Suprapubic skin (tissue), 4 donors: ENCODE measurements at places on chromosomes 11 and 22. TPM values are rescaled to one million over a fixed set of nuclear protein-coding genes. Genes with fewer than 3 reads are reported as not detected.

The IL18 gene
- 329 TPM for total RNA-seq

The SLC22A25 gene
- not detected for total RNA-seq

The CCDC82 gene
- total RNA-seq = 13.0 TPM

The THYN1 gene
- 62.8 TPM for total RNA-seq

The LINC01488 gene
- not detected for total RNA-seq

The CHADL gene
- 13.7 TPM for total RNA-seq

The APLNR gene
- total RNA-seq = 0.42 TPM

The SMTNL1 gene
- total RNA-seq = not detected

DNA sequence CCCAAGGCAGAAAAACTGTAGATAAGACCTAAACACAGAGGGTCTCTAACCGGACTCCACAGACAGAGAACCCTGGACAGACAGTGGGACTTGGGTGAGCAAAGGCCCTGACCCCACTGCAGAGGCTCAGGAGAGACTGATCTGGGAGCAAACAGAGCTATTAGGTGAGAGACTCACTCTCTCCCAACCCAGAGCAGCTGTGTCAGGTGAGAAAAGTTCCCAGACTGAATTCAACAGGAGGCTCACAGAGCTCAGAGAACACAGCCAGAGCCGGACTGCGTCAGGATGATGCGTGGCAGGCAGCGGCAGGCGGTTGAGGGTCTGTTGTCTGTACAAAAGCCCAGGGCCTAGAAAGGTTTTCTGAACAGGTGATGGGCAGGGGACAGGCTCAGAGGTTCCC is 5.5 kb downstream of the RFPL2 start:
- peaks cover 40% of the 10 kb centered on the region for H3K27me3 ChIP-seq
- H3K4me3 ChIP-seq = no peak overlapping the region
- DNase-seq = no peak

DNA sequence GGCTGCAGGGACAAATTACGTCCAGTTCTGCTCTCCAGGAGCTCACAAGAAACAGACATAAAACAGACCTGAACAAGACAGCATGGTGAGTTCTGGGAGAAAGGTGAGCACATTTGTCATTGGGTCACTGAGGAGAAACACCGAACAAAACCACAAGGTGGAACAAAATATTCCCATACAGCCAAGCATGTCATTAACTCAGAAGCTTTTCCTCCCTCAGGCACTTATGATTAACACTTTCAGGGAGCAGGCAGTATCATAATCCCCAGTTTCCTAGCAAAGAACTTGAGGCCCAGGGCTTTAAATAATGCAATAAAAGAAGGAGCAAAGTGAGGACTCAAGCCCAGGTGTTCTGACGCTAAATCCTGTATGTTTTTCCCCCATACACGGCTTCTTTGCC is 43.0 kb downstream of the P4HA3 start:
- H3K4me1 ChIP-seq = peaks cover 3% of the 10 kb centered on the region
- H3K27ac ChIP-seq = no peak overlapping the region
- no peak overlapping the region for H3K4me3 ChIP-seq
- H3K27me3 ChIP-seq = peaks cover 8% of the 10 kb centered on the region
- H3K36me3 ChIP-seq = no peaks in the 10 kb centered on the region

DNA sequence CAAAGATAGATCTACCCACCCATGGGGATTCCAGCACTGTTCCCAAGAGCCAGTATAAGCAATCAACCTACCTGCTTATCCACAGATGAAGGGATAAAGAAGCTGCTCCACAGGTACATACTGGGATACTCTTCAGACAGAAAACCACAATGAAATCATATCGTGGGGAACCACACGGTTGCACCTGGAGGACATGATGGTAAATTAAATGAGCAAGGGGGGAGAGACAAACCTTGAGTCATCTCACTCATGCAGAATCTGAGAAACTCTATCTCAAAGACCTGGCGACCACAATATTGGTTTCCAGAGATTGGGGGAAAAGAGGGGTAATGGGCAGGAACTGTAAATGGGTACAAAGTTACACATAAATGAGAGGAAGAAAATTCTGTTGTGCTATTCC is 14.5 kb downstream of the RGL4 start:
- DNase-seq = no peak
- no peak overlapping the region for H3K27ac ChIP-seq
- H3K27me3 ChIP-seq = no peaks in the 10 kb centered on the region
- peaks cover 86% of the 10 kb centered on the region for H3K36me3 ChIP-seq
- no peaks in the 10 kb centered on the region for H3K4me1 ChIP-seq

DNA sequence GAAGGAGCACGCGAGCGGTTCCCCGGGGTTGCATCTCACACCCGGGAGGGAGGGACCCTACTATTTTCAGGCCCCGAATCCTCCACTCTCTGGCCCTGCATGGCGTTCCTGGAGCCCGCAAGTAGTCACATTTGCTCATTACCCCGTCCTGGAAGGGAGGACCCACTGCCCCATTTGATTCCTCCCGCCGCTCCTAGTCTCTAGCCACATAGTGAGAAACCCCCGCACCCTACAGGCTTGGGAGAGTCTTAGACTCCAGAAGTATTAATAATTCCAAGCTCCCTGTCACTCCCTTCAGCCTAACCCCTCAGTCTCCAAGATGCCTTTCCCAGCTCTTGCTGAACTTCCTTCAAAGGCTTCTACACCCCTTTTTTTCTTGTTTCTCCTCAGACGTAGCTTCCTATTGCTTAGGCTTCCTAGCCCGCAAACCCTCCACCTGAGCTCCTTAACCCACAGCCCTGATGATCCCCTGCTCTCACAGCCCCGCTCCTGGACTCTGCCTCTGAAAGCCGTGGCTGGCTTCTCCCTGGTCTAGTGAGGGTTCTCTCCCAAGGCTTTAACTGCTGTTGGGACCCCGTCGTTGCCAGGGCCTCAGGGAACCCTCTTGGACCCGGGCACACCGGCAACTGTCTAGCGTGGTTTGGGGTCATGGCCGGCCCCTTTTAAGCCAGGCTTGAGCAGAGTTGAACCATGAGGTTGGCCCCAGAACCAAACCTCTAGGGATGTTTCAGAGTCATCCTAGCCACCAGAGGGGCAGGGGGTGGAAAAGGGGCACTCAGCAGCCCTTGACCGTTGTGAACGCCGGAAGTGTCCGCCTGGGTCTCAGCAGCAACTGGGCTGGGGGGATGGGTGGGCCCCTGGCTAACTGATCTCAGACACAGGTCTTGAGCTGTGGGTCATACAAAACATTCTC is 862 bp downstream of the GGA1 start:
- peak overlapping the region; percentile 89 for H3K27ac ChIP-seq
- H3K4me3 ChIP-seq = peak overlapping the region; percentile 85
- H3K36me3 ChIP-seq = peaks cover 7% of the 10 kb centered on the region
- no peaks in the 10 kb centered on the region for H3K27me3 ChIP-seq

- no peak overlapping the region for H3K4me3 ChIP-seq
- H3K4me1 ChIP-seq = peaks cover 26% of the 10 kb centered on the region
- no peak overlapping the region for H3K27ac ChIP-seq
- no peaks in the 10 kb centered on the region for H3K36me3 ChIP-seq
- no peak for DNase-seq
Observed at GRCh38 chr11:128448981-128449713, 138.2 kb downstream of the ETS1 start.

DNA sequence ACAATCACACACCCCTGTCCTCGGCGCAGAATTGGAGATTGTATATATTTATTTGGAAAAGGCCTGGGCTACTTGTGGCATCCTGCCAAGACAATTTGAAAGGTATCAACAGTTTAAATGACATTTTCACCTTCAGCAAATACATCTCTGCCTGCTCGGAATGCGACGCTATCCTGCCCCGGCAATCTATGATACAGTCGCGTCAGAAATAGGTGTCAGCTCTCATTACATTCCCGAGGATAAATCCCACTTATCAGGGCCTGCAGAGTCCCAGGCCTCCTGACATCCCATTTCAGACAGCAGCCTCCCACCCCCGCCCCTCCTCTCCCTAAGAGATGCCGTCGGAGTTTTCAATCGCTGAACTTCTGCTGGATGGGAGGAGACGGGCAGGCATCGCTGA is 114.7 kb downstream of the BRD1 start:
- H3K36me3 ChIP-seq = no peaks in the 10 kb centered on the region
- DNase-seq = no peak
- H3K27me3 ChIP-seq = peaks cover 48% of the 10 kb centered on the region
- no peak overlapping the region for H3K4me3 ChIP-seq
- H3K4me1 ChIP-seq = no peaks in the 10 kb centered on the region
- no peak overlapping the region for H3K27ac ChIP-seq

DNA sequence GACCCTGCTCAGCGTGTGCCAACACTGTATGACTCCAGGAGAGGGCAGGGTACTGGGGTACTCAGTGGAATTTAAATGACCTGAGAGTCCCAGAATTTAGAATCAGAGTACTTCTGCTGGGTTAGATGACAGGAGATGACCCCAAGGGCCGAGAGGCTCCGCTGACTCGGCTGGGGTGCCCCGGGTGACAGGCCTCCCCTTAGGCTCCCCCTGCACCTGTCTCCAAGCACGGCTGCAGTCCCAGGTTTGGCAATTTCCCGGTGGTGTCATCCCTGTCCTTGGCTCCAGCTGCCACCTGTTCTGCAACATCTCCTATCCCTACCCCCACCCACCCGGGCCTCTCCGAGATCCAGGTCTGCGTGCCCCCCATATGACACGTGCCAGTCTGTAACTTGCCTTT is 1.3 kb downstream of the ACTN3 start:
- DNase-seq = no peak
- H3K27me3 ChIP-seq = no peaks in the 10 kb centered on the region
- H3K4me3 ChIP-seq = no peak overlapping the region
- H3K36me3 ChIP-seq = peaks cover 4% of the 10 kb centered on the region
- H3K4me1 ChIP-seq = peaks cover 30% of the 10 kb centered on the region

GRCh38 chr11:69312453-69313404 is 18.8 kb downstream of the MYEOV start:
- no peaks in the 10 kb centered on the region for H3K36me3 ChIP-seq
- no peaks in the 10 kb centered on the region for H3K27me3 ChIP-seq
- no peak for DNase-seq

DNA sequence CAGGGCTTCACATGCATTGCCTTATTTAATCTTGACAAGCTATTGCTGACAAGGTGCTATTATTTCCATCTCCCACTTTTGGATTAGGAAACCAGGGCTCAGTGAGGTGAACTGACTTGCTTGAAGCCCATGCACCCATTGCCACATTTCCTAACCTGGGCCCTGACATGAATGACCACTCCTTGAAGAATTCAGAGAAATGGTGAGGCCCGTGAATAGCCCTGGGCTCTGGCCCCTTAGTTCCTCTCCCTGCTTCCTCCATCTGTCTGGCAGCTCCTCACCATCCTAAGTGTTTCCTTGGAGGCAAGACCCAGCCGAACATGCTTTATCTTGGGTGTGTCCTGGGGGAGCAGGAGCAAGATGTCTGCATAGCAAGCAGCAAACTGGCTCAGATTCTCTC is 56.1 kb upstream of the NECTIN1 start:
- H3K27me3 ChIP-seq = peaks cover 3% of the 10 kb centered on the region
- no peaks in the 10 kb centered on the region for H3K36me3 ChIP-seq
- no peaks in the 10 kb centered on the region for H3K4me1 ChIP-seq
- H3K27ac ChIP-seq = no peak overlapping the region

- H3K36me3 ChIP-seq = no peaks in the 10 kb centered on the region
- no peak overlapping the region for H3K4me3 ChIP-seq
- no peaks in the 10 kb centered on the region for H3K4me1 ChIP-seq
- no peak for DNase-seq
Observed at GRCh38 chr22:30187529-30188407, 58.8 kb downstream of the LIF start.

- no peaks in the 10 kb centered on the region for H3K36me3 ChIP-seq
- no peak for DNase-seq
- no peaks in the 10 kb centered on the region for H3K27me3 ChIP-seq
- H3K4me3 ChIP-seq = no peak overlapping the region
- H3K4me1 ChIP-seq = peaks cover 8% of the 10 kb centered on the region
- peak overlapping the region; percentile 17 for H3K27ac ChIP-seq
Observed at GRCh38 chr11:69337211-69337721, 43.3 kb downstream of the MYEOV start.

DNA sequence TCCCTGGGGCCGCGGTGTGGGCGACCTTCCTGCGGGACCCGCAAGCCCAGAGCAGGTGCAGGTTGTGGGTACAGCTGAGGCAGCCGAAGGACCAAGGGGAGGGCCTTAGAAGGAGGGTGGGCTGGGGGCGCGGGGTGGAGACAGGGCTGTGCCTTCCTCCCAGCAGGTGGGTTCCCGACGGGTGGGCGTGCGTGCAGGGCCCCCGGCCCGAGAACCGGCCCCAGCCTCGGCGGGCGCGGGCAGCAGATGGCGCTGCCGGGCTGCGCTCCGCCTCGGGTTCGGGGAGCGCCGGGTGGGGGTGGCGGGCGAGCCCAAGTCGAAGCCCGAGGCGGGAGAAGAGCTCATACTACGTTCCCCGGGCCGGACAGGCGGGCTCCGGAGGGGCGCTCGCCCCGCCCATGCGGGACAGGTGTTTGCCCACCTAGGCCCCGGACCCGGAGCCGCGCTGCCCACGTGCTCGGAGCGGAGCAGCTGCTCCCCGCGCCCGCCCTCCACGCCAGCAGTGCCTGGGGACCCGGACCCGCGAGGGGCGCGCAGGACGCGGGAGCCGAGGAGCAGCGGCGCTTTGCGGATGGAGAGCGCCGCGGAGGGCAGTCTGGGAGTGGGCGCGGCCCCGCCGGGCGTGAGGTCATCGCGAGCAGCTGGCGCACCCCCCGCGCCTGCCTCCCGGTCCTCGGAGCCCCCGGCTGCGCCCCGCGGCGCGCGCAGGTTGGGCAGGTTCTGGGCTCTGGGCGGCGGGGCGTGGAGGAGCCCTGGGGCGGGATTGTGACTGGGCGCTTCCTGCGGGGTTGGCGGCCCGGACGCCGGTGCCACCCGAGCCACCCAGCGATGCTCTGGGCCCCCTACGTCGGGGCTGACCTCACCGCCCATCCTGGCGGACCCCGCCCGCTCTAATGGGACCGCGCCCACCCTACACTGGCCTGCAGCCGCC is 25.3 kb downstream of the DUSP8 start:
- no peak for DNase-seq
- peaks cover 30% of the 10 kb centered on the region for H3K4me1 ChIP-seq
- no peak overlapping the region for H3K27ac ChIP-seq

DNA sequence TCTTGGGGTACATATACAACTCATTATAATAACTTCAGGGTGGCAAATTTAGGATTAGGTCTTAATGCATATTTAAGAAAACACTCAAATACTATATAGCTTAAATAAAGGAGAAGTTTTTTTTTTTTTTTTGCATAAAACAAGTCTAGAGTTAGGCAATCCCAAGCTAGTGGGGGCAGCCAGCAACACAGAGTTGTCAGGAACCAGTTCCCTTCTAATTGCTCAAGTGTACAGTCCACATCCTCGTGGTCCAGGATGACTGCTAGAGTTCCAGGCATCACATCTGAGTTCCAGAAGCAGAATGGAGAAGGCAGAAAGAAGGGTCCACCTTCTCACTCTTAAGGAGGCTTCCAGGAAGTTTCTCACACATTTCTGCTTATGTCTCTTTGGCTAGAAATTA is 261.9 kb upstream of the PLET1 start:
- peaks cover 26% of the 10 kb centered on the region for H3K4me1 ChIP-seq
- H3K4me3 ChIP-seq = no peak overlapping the region
- H3K27ac ChIP-seq = no peak overlapping the region
- DNase-seq = no peak
- H3K36me3 ChIP-seq = no peaks in the 10 kb centered on the region
- no peaks in the 10 kb centered on the region for H3K27me3 ChIP-seq

GRCh38 chr11:73559743-73560142 is 38.2 kb downstream of the FAM168A start:
- no peaks in the 10 kb centered on the region for H3K27me3 ChIP-seq
- no peaks in the 10 kb centered on the region for H3K36me3 ChIP-seq
- H3K4me3 ChIP-seq = no peak overlapping the region
- no peak for DNase-seq
- H3K27ac ChIP-seq = no peak overlapping the region

GRCh38 chr22:50049299-50050195 is 8.6 kb downstream of the TTLL8 start:
- no peak overlapping the region for H3K27ac ChIP-seq
- no peaks in the 10 kb centered on the region for H3K4me1 ChIP-seq
- H3K27me3 ChIP-seq = peaks cover 39% of the 10 kb centered on the region
- H3K4me3 ChIP-seq = no peak overlapping the region
- DNase-seq = no peak
